ENCODE measurements at places on chromosomes 12 and 14. TPM values are rescaled to one million over a fixed set of nuclear protein-coding genes. Genes with fewer than 3 reads are reported as not detected.

DNA sequence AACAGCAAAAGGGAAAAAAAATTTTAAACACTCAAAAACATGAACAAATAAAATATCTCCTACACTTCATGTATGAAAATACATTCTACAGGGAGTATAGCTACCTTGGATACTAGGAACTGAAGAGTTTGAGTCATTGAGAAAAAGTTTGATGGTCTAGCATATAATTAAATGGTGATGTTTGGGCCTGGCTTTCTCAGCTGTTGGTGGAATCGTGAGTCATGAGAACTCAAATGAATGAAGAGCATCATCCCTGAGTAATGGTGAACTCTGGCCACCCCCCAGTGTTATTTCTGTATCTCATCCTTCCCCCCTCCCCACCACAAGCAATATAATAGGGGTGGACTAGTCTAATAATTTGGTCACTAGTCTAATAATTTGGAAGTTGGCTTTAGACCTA, 6.7 kb upstream of the SLC6A15 start:
- H3K27me3 ChIP-seq: no peaks in the 10 kb centered on the region
- H3K27ac ChIP-seq: no peak overlapping the region
- H3K4me1 ChIP-seq: no peaks in the 10 kb centered on the region
- H3K36me3 ChIP-seq: no peaks in the 10 kb centered on the region

DNA sequence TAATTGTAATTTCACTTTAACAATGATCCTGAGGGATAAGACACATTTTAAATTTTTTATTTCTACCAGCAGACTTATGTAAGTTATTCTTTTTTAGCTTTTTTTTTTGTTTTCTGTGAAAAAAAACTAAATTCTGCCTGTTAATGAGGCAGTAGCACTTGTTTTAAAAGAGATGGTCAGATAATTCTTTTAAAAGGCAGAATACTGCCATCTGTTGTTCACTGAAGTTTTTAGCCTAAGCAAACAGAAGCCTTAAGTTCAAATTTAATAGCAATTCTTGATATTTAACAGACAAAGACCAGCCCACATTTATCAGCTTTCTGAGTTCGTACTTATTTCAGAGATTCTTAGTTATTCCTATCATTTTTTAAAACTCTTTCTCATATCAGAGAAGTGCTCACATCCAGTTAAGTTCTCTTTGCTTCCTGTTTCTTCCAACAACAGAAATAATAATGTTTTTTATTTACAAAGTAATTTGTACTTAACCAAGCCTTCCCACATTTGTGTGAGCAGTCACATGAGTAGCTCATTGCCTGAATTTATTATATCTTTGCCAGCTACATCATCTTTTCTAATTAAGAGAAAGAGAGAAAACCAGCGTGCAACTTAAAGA, 93.4 kb upstream of the SLCO1C1 start:
- no peak for DNase-seq
- no peaks in the 10 kb centered on the region for H3K36me3 ChIP-seq
- no peak overlapping the region for H3K27ac ChIP-seq
- H3K4me3 ChIP-seq: no peak overlapping the region

DNA sequence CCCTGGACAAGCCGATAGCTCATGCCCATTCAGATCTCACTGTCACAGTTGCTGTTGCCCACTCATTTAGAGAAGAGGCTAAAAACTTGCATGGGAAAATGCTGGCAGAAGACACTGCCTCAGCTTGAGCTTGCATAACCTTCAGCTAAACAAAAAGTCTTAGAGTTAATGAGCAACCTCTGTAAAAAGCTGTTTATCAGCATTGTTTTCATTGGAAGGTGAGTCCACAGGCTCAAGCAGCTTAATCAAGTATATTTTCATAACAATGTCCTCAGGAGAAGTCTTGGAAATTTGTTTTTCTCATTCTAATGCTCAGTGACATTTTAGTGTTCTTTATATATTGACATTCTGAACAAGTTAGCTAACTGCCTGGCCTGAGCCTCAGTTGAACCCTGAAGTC, 872.9 kb downstream of the TMTC2 start:
- H3K27me3 ChIP-seq: no peaks in the 10 kb centered on the region
- H3K36me3 ChIP-seq: no peaks in the 10 kb centered on the region
- H3K4me3 ChIP-seq: no peak overlapping the region
- DNase-seq: no peak
- H3K27ac ChIP-seq: no peak overlapping the region

DNA sequence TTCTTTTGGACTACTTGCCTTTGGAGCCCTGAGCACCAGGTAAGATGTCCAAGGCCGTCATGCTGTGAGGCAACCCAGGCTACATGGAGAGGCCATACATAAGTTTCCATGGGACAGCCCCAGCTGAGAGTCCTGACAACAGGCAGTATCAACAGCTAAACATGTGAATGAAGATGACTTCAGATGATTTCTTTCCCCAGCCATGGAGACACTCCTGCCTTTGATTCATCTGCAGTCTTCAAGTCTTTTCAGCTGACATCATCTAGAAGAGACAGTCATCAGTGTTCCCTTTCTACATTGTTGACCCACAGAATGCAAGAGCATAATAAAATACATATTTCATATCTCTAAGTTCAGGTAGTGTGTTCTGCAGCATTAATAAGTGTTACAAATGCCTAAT, 398.7 kb downstream of the BTG1 start:
- no peaks in the 10 kb centered on the region for H3K27me3 ChIP-seq
- no peaks in the 10 kb centered on the region for H3K36me3 ChIP-seq
- H3K4me3 ChIP-seq: no peak overlapping the region
- DNase-seq: no peak
- no peak overlapping the region for H3K27ac ChIP-seq
- no peaks in the 10 kb centered on the region for H3K4me1 ChIP-seq

- H3K36me3 ChIP-seq: no peaks in the 10 kb centered on the region
- H3K27ac ChIP-seq: no peak overlapping the region
- no peaks in the 10 kb centered on the region for H3K4me1 ChIP-seq
- no peak overlapping the region for H3K4me3 ChIP-seq
- DNase-seq: no peak
- no peaks in the 10 kb centered on the region for H3K27me3 ChIP-seq
Measured at GRCh38 chr12:32255588-32255987, 143.8 kb upstream of the FGD4 start.

- H3K27me3 ChIP-seq: no peaks in the 10 kb centered on the region
- H3K36me3 ChIP-seq: no peaks in the 10 kb centered on the region
- no peak for DNase-seq
- H3K4me3 ChIP-seq: no peak overlapping the region
Measured at GRCh38 chr12:20319366-20319765, 49.0 kb upstream of the PDE3A start.

DNA sequence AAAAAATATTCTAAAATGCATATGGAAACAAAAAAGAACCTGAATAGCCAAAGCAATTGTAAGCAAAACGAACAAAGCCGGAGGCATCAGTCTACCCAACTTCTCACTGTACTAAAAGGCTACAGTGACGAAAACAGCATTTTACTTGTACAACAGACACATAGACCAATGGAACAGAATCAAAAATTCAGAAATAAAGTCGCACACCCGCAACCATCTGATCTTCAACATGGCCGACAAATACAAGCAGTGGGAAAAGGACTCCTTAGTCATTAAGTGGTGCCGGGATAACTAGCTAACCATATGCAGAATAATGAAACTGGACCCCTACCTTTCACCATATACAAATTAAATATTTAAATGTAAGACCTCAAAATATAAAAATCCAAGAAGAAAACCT, 203.9 kb upstream of the PPFIA2 start:
- H3K27ac ChIP-seq: no peak overlapping the region
- H3K27me3 ChIP-seq: no peaks in the 10 kb centered on the region
- DNase-seq: no peak
- no peaks in the 10 kb centered on the region for H3K4me1 ChIP-seq
- no peaks in the 10 kb centered on the region for H3K36me3 ChIP-seq

DNA sequence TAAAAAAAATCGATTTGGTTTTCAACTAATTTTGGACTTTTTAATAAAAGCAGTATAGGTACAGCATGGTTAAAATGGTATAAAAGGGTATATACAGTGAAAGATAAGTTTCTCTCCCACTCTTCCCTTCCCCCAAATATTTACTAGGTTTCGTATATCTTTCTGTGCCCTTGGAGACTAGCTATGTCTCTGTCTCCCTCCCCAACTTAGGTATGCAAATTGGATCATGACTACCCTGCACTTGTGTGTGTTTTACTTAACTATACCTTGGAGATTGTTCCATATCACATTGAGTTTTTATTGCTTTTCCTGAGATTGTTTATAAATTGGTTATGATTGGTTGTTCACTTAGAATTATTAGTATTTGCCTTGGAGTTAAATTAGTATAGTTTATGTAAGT, 19.4 kb downstream of the AEBP2 start:
- no peak overlapping the region for H3K27ac ChIP-seq
- peaks cover 4% of the 10 kb centered on the region for H3K4me1 ChIP-seq
- no peaks in the 10 kb centered on the region for H3K27me3 ChIP-seq
- H3K4me3 ChIP-seq: no peak overlapping the region
- no peak for DNase-seq
- no peaks in the 10 kb centered on the region for H3K36me3 ChIP-seq

- H3K36me3 ChIP-seq: peaks cover 2% of the 10 kb centered on the region
- H3K4me3 ChIP-seq: no peak overlapping the region
- H3K27me3 ChIP-seq: no peaks in the 10 kb centered on the region
- no peak for DNase-seq
- H3K4me1 ChIP-seq: peaks cover 3% of the 10 kb centered on the region
Measured at GRCh38 chr14:89485264-89485663, 68.2 kb upstream of the FOXN3 start.

DNA sequence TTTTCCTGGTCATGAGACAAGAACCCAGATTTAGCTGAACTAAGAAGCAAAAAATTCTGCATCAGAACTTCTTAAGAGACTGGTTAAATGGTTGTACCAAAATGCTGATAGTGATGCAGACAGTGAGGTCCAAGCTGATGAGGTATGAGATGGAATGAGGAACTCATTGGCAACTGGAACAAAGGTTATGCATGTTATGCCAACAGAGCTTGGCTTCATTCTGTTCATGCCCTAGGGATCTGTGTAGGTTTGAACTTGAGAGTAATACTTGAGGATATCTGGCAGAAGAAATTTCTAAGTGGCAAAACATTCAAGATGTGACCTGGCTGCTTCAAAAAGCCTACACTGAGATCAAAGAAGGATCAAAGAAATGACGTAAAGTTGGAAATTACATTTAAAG, 398.0 kb downstream of the FSCB start:
- no peaks in the 10 kb centered on the region for H3K27me3 ChIP-seq
- H3K4me3 ChIP-seq: no peak overlapping the region
- H3K4me1 ChIP-seq: no peaks in the 10 kb centered on the region
- DNase-seq: no peak

DNA sequence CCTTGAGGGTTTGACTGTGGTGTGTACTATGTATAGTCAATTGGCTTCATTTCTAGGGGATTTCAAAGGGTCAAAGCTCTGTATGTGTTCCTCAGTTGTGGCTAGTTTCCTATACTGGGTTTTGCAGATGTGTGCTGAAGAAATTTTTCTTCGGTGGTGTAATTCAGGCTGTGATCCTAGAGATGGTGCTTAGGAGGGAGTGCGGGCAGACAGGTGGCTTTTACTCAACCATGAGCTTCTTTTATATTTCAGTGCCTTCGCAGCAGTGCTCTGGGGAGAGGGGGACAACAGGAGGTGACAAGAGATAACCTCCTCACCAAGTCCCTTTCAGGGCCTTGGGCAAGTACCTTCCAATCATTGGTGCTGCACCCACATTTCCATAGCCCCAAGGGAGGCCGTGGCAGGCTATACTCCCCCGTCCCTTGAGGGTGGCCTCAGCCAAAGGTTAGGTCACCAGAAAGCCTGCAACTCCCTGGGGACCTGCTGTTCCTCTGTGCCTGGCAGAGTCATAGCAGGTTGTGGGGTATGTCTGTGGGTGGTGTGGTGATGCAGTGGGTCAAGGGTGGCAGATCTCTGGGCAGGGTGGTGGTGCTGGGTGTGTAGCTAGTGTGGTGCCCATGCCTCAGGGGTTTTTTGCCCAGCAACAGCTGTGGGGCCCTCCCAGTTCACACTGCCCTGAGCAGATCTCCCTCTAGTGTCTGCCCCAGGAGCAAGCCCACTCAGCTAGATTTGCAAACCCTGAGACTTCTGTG, 37.0 kb upstream of the TMX1 start:
- no peak for DNase-seq
- no peak overlapping the region for H3K4me3 ChIP-seq
- H3K4me1 ChIP-seq: no peaks in the 10 kb centered on the region
- H3K27me3 ChIP-seq: peaks cover 3% of the 10 kb centered on the region

- H3K27me3 ChIP-seq: no peaks in the 10 kb centered on the region
- DNase-seq: no peak
- H3K4me3 ChIP-seq: peak overlapping the region; percentile 100
- peak overlapping the region; percentile 99 for H3K27ac ChIP-seq
- H3K36me3 ChIP-seq: no peaks in the 10 kb centered on the region
Measured at GRCh38 chr12:96398424-96399119, 1.7 kb downstream of the CDK17 start.

GRCh38 chr12:65765436-65765813, 58.9 kb upstream of the HMGA2 start:
- no peaks in the 10 kb centered on the region for H3K27me3 ChIP-seq
- H3K27ac ChIP-seq: no peak overlapping the region
- no peak overlapping the region for H3K4me3 ChIP-seq
- no peaks in the 10 kb centered on the region for H3K4me1 ChIP-seq
- no peaks in the 10 kb centered on the region for H3K36me3 ChIP-seq
- no peak for DNase-seq

DNA sequence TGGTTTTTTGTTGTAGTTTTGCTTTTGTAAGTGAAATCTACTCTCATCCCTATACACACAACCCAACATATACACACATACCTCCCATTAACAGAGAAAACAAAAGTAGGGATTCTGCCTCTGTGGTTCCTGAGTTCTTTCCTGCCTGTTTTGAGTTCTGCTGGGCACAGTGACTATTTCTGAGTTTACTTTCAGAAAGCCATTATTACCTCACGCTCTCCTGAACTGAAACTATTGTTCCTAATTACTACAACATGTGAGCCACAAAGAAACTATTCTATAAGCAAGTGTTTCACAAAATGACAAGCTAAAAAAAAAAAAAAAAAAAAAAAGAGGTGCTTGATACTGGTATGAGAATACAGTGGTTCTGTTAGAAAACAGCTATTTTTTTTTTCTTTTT, 110.9 kb downstream of the ALG10B start:
- no peak overlapping the region for H3K27ac ChIP-seq
- no peak for DNase-seq

DNA sequence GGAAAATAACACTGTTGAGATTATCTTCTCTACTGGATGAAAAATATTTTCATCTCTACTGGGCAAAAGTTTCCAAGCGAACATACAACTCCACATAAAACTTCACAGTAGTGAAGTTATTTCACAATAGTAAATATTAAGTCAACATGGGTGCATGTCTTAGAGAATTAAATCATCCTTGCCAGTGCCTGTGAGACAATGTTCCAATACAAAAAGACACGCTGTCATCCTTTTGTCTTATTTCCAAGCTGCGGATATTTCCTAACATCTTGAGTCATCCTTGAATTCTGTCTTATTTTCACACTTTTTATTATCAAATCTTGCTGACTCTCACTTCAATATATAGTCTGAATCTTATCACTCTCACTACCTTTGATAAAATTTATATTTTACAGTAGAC, 142.9 kb upstream of the KITLG start:
- no peaks in the 10 kb centered on the region for H3K4me1 ChIP-seq
- no peaks in the 10 kb centered on the region for H3K36me3 ChIP-seq
- H3K27ac ChIP-seq: no peak overlapping the region
- H3K4me3 ChIP-seq: no peak overlapping the region
- H3K27me3 ChIP-seq: no peaks in the 10 kb centered on the region
- no peak for DNase-seq

MUCL1 gene
- total RNA-seq: not detected

GCN1 gene
- 38.0 TPM for total RNA-seq

DAO gene
- total RNA-seq: 28.3 TPM

KRT6C gene
- not detected for total RNA-seq

SYT10 gene
- 0.84 TPM for total RNA-seq

EEA1 gene
- total RNA-seq: 8.7 TPM

TAS2R9 gene
- total RNA-seq: 0.33 TPM

Data from liver (tissue), 10 donors.